Activated naive CD4-positive, alpha-beta T cell (primary cell): ENCODE measurements at places on chromosomes 2 and 18.

DNA sequence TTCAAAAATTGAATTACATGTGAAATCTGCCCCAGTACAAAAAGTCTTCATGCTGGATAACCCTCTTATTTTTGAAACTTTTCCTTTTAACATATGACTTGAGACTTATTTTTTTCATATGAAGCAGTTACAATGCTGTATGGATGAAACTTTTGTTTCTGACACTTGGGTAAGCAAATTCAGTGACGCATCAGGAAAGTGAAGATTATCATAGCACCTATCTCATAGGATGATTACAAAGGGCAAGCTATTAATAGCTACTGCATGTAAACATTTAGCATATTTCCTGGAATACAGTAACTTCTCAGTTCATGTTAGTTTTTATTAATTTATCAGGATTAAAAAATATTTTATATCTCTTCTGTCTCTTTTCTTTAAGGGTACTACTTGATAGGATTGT, 1109.2 kb downstream of the LRP1B start:
- DNase-seq, result no peak

- DNase-seq, result no peak
Measured at GRCh38 chr18:52310651-52311050, 29.3 kb upstream of the DCC start.

DNA sequence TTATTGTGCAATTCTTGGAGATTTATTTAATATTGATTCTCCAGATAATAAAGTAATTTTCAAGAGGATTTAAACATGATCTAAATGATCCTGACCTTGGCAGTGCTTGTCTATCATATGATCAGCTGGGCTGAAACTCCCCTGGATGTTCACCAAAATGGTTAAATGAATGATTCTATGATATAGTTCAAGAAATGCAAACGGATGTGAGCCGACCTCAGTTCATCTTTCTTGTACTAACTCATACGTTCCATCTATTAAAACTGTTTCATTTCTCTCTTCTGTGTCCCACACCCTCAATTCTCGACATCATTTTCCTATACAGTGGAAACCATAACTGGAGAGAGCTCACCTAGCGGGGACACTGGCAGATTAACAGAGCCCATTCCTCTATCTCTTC, 281.7 kb upstream of the CCDC68 start:
- DNase-seq, result no peak

DNA sequence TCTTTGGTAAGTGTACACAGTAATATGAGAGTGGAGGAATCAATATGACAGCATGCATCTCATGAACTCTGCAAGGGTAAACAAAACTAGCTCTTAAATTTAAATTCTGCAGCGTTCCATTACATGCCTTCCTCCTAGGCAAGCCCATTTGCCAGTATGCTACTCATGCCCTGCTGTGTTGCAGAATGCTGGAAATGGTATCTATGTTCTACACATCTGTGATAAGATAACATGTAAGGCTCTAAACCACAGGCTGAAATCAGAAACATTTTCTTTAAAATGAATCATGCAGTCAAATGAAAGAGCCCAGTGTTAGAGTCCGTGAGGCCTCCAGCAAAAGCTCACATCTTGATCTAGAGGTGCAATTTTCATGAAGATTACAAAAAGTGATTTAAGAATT, 112.8 kb upstream of the FN1 start:
- no peak for DNase-seq

DNA sequence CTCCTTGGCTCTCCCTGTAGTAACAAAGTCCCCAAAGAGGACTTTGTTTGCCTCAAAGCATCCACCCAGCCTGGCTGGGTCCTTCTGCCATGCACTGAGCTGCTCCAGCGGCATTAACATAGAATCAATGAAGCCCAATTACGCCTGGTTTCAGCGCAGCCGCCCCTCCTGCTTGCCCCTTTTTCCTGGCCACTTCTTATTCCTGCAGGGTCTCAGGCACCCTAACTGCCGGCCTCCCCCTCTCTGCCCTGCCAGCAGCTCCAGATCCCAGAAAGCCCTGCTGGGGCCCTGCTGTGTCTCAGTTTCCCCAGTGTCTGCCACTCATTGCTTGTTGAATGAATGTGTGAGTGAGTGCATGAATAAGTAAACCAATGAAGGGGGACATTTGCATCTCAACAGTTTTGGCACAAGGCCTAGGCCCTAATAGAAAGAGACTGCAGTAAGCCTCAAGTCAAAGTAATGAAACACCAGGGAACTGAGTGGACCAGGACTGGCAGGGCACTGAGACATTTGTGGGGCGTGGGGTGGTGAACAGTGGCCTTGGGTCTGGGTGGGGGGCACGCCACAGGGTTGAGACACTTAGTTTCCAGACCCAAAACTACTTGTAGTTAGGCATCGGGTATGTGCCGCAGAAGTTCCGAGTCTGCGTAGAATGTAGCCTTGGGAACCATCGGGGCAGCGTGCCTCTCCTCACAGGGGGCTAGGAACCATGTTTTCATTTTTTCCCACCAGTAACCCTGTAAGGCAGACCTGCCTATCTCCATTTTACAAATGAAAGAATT, 60.6 kb downstream of the SMAD7 start:
- DNase-seq, result no peak

DNA sequence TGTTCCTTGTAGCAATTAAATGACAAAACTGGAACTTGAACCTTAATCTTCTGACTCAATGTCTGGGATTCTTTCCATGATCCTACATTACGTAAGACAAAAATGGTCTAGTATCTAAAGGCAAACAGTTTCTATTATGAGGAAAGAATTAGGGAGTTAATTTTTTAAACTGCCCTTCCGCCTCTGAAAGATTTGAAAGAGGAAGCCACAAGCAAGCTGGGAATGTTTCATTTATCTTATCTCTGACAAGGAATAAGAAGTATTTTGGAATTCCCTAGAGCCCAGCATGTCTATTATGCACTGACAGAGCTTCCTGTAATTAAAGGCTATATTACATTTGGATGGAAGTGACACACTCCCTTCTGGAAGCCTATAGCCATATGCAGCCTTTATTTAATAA, 558.8 kb upstream of the CDH2 start:
- no peak for DNase-seq

- DNase-seq, result no peak
Measured at GRCh38 chr2:47271054-47272000, 116.2 kb upstream of the STPG4 start.

GRCh38 chr18:24014062-24014985, at the start of gene TTC39C:
TTC39C (plus strand) TSS chr18:24014754; CDS start chr18:24014872, 118 bp downstream.
- peak; percentile 71 for DNase-seq

- no peak for DNase-seq
Measured at GRCh38 chr18:74571895-74572680, 25.6 kb upstream of the ZNF407 start.

DNA sequence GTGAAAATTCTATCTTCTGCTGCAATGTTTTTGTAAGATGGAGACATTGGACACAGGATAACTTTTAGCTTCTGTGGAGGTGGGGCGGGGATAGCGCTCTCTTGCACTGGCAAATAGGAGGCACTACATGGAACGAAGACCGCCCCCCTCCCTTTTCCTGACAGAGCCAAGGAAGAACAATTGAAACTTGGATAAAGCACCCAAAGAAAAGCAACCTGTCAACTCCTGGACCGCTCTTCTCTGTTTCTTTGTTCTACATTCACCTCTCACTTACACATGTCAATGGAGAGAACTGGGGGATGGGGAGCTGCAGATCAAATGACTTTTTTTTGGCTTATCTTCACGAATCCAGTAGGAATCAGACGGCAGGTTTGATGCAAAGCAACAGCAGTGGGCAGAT, 126.3 kb upstream of the CHAC2 start:
- DNase-seq, result no peak

DNA sequence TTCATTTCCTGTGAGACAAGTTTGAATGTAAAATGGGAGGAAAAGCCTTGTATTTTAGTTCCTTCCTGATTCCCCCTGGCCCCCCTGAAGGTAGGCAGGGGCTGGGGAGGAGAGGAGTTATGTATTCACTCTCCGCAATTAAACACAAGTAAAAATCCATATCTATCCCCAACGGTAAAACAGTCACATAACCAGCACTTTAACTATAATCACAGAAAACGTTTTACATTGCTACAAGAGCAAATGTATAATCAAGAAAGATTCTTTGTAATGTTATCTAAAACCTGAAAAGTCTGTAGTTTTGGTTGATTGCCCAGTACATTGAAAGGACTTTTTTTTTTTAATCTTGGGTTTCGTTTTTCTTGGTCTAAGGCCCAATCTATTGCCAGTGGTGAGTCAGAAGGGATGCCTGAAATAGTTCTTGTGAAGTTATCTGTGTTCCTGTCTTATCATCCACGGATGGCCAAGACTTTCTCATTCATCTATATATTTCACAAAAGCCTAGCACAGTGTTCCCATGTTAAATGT, 34.5 kb upstream of the CCNYL1 start:
- DNase-seq, result no peak

DNA sequence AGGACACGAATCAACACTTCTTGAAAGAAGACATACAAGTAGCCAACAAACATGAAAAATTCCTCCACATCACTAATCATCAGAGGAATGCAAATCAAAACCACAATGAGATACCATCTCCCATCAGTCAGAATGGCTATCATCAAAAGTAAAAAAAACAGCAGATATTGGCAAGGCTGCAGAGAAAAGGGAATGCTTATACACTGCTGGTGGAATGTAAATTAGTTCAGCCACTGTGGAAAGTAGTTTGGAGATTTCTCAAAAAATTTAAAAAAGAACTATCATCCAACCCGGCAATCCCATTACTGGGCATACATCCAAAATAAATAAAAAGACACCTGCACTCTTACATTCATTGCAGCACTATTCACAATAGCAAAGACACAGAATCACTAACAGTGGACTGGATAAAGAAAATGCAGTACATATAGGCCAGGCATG, 78.7 kb downstream of the GRB14 start:
- no peak for DNase-seq

DNA sequence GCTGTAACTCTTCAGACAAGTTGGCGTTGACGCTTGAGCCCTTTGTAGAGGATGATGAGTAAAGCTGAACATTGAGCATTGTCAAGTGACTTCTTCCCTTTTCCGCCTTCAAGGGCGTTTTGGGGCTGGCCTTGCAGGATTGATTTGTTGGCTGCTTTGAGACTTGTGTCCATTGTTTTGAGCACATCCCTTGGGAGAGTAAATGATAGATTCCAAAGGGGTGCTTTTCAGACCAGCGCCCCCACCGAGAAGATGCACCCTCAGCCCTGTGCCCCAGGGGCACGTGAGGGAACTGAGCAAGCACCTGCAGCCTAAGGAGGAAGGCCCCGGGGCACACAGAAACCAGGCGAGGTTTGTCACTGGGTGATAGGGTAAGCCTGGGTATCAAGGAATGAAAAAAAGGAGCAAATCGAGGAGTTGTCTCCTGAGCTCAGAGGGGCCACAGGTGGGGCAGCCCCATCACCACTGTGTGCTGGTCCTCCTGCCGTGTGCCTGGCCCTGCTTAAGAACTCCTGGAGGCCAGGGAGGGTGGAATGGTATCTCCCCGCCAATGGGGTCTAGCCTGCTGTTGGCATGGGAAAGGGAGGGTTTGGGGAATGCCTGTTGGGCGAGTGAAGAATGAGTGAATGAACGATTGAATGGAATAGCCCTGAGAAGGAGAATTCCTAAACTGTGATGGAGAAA, 64.0 kb downstream of the RAB31 start:
- DNase-seq, result no peak

DNA sequence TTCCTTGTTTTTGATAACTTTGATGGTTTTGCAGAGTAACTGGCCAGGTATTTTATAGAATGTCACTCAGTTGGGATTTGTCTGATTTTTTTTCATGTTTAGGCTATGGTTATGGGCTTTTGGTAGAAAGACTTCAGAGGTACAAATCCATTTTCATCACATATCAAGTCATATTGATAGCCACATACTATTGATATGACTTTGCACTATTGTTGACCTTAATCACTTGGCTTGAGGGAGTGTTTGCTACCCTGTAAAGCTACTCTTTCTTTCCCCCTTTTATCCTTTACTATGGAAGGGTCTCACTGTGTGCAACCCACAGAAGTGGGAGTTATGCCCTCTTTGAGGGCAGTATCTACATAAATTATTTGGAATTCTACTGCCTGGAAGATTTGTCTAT, 109.8 kb downstream of the BABAM2 start:
- DNase-seq, result no peak

GRCh38 chr2:176067589-176068418, 16.0 kb downstream of the EVX2 start:
- no peak for DNase-seq

DNA sequence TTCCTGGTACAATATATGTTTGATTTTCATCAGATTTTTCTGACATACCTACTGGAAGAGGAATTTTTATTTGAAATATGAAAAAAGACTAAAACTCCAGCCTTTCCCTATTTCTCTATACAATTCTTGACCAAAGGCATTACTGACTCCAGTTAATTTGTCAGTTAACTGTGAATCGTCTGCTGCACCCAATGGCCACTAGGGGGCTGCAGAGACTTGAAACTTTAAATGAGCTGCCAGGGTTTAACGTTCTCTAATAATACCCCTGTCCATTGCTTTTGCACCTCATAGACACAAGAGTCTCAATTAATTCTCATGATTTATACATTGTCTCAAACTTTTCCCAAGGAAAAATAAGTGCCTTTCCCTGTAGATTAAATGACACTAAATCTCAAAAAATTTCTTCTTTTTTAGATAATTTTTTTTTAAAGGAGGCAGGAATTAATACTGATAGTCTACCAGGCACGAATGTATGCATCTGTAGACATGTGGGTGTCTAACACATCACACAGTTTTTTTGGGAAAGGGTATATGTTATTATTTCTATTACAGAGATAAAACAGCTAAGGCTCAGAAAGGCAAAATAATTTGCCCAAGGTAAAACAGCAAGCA, 1.8 kb upstream of the ALK start:
- peak; percentile 8 for DNase-seq

GRCh38 chr18:45825258-45826044, at the start of gene SIGLEC15:
SIGLEC15 (plus strand) TSS chr18:45825675; CDS start chr18:45825729, 54 bp downstream.
- DNase-seq, result no peak

DNA sequence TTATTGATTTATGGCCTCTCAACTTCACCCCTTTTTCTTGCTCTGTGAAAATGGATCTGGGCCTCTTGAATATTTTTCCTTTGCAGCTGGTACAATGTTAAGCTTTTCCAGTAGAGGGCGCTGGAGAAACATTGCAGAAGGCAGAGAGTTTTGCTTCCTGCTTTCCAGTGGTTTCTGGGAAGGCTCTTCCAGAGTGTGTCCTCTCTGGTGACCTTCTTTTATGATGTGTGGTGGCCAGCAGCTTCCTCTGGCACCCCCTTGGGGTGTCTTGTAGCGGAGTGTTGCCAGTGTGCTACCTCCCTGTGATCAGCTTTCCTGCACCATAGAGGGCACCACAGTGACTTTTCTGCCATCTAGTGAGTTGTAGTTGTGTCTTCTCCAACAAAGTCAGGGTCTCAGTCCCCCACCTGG, 25.4 kb upstream of the MGAT5 start:
- no peak for DNase-seq
